ENCODE measurements at places on chromosomes 7 and 10.

DNA sequence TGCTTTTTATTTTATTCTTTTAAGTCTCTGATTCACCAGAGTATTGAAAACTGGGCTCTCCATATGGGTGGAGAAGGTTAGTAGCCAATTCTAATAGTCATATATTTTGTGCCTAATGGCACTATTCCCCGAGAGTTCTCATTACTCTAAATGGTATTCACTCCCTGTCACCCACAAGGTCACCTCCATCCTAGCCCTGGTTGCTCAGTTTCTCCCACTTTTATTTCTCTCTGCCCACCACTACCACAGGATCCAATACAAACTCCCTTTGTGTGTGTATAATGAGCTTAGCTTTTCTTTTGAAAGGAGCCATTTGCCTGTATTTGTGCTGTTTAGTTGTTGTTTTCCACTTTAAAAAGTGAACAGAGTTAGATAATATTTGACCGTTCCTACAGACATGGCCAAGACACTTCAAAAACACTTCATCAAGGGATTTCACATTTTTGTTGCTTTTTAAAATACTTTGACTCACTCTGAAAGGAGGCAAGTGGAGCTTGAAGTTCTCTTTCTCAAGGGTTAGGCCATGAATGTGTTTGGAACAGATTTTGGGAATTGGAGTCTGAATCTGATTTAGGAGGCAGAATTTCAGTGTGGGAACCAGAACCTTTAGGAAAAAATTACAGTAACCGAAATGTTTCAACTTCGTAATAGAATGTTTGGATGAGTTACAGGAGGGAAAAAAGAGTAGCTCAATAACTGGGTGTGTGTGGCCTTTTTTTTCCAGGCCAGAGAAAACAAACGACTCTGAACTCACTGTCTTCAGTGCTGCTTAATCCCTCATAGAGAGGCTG is 321.3 kb downstream of the BICC1 start:
- no peak for DNase-seq

DNA sequence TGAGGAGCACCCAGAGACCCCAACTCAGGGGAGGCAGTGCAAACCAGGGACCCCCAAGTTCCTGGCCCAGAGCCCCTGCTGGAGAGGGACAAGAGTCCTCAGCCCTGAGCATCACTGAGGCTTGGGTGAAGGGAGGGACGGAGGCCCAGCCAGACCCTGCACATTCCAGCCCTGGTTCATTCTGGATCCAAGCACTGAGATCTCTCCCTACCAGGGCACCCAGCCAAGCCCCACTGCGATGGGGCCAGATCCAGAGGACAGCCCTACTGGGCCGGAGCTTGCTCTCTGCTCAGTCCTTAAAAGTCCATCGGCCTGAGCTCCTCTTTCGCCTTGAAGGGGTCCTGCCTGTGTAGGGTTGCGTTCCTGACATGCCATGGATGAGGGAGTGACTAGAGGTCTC is 40.5 kb upstream of the RABGEF1 start:
- DNase-seq, result no peak

DNA sequence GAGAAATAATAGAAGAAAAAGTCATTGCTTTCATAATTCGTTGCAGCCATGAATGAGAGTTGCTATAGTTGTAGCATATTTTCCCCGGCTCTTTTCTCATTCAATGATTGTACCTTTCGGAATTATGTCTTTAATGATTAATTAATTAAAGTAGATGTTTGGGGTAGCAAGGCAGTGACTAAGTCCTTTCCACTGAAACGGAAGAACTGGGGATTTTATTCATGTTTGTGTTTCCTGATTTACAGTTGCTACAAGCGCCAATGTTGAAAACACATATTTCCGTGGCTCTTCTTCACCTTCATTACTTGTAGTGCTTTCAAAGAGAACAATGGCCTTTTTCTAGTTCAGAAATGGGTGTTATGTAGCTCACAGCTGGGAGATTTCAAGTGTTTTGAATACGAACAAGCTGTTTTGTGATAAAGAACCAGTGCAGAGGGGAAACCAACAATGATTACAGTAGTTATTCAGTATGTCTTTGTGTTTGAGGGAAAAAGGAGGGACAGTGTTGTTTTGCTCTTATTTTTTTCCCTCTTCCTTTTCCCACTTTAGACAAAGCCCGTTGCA is 153.5 kb downstream of the NSUN6 start:
- no peak for DNase-seq

DNA sequence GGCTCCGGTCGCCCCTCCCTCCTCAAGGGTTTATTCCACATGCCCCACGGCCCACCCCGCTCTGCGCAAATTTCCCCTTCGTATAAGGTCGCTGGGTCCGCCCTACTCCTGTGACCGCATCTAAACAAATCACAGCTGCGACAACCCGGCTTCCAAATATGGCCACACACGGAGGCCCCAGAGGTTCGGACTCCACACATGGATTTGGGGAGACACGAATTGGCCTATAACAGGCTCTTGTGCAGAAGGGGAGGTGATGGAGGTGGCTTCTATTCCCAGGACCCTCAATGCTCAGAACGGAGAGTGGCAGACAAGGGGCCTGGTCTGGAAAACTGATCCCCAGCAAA is 90.1 kb downstream of the FOXL3 start:
- peak; percentile 29 for DNase-seq

- DNase-seq, result no peak
Observed at GRCh38 chr7:144100607-144101006, 8.8 kb upstream of the OR2A2 start.

DNA sequence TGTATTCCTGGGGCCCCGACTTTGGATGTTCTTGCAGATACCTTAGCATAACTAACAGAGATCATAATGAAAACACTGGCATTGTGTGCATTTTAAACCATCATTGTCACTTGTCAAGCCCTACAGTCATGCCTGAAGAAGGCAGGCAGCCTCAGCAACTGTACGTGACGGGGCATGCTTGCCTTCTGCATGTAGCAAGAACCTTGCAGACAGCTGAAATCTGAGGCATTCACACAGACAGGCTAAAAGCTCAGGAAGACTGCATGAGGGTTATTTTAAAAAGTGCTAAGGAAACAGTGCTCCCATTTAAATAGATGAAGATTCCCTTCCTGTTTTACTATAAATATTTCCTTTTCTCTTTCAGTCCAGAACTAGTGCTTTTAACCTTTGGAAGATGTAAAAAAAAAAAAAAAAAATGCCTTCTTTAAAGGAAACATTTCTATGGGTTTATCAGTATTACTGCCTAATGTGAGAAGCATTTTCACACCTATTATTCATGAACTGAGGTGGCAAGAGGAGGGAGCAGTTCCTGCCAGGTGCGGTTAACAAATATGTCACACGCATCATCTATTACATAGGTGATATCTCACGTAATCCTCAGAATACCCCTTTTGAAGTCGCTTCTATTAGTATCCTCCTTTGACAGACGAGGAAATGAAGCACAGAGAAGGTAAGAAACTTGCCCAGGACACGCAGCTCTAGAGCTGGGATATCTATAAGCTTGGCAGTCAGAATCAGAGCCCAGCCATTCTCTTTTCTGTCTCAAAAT is 88.1 kb downstream of the PRKCQ start:
- no peak for DNase-seq

- no peak for DNase-seq
Observed at GRCh38 chr7:69208276-69208675, 390.0 kb upstream of the AUTS2 start.

GRCh38 chr10:133388236-133388972 is 5.6 kb upstream of the MTG1 start:
- no peak for DNase-seq

- no peak for DNase-seq
Observed at GRCh38 chr10:112298581-112298980, 15.4 kb downstream of the TECTB start.

DNA sequence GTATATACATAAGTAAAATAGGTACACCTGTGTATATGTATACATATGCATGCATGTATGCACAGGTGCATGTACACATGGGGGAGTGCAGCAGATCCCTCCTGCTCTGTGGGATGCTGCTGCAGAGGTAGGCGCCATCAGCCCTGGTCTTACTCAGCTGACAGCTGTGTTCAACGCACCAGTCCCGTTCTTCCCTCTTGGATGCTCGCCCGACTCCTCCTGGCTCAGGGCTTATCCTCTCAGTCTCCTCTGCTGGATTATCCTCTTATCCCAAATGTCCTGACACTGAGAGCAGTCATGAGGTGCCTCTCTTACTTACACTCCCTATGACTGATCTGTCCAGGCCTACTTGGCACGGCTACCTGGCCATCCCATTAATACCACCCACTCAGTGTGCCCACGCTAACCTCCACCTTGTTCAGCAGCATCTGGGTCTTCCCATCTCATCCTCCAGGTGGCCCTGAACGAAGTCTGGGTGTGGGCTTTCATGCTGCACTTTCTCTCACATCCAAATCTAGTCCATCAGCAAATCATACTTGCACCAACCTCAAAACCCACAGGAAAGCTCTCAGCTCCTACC is 357.1 kb downstream of the TCERG1L start:
- DNase-seq, result no peak

- DNase-seq, result no peak
Observed at GRCh38 chr10:76350583-76350982, 919.2 kb downstream of the LRMDA start.

DNA sequence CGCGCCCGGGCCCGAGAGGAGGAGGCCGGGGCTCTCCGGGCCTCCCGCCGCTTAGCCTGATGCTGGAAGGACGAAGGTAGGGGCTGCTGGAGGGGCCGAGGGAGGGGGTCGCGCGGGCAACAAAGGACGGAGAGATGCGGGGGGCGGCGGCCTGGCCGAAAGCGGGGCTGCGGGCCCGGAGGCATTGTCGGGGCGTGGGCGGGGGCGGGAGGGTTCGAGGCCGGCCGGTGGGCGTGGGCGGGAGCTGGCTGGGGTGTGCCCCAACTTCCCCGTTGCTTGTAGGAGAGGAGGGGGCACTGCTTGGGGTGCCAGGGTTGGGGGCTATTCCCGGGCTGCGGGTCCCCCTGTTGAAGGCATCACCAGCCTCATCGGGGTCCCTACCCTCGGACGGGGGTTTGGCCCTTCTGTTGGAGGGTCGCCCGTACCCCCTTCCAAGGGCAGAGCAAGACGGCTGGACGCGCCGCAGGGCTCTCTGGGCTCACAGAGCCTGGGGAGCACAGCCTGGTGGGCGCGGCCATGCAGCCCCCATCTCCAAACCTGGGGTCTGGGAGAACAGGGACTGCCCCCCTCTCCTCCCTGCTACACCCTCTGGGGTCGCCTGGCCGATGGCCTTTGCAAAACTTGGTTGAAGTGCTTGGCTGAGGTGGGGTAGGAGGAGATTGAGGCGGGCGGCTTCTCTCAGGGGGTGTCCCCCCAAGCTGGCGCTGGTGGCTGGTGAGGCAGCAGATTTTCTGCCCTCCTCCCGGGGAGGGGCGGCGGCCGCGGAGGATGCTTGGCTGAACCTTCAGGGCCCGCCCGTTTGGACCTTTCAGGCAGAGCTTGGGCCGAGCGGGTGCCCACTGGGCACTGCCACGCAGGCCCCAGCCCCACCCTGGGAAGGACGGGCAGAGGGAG is 699 bp downstream of the CLIP2 start:
- DNase-seq, result peak; percentile 49

GRCh38 chr7:30927040-30927439 is 15.4 kb downstream of the AQP1 start:
- no peak for DNase-seq

DNA sequence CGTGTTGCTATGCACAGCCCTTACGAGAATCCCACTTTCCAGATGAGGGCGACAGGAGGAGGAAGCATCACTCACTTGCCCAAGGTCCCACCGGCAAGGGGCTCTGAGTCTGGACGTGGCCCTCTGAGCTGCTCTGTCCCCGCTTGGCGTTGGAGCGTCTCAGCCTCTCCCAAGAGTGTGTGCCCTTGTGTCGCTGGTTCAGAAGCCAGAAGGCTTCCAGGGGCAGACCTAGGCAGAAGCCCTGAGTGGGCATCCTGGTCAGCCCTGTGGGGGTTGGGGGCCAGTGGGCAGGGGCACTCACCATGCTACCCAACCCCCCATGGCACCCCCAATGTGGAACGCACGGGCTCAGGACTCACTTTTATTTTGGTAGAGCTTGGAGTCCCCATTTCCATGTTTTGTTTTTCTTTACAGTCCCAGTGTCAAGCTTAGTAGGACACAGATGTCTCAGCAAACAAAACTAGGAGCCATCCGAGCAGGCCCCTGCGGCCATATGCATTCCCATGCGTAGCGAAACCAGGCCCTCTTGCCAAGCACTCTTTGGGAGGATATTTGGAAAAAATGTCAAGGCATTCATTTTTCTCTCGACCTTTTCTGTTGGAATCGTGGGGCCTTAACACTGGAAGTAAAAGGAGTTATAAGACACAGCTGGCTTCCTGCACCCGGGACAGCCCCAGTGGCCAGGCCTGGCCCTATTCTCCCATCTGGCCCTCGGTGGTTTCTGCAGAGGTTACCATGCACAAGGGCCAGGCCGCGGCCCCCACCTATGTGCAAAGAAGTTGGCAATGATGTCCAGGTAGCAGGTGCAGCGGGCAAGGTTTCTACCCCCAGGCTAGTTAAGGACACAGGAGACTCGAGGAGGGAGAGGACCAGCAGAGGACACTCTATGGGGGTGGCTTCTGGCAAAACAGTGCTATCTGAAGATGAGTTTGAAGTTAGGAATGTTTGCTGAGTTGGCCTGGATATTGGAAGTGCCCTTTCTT is 97.0 kb downstream of the LHPP start:
- no peak for DNase-seq

- no peak for DNase-seq
Observed at GRCh38 chr7:31107106-31108090, 55.3 kb downstream of the ADCYAP1R1 start.

DNA sequence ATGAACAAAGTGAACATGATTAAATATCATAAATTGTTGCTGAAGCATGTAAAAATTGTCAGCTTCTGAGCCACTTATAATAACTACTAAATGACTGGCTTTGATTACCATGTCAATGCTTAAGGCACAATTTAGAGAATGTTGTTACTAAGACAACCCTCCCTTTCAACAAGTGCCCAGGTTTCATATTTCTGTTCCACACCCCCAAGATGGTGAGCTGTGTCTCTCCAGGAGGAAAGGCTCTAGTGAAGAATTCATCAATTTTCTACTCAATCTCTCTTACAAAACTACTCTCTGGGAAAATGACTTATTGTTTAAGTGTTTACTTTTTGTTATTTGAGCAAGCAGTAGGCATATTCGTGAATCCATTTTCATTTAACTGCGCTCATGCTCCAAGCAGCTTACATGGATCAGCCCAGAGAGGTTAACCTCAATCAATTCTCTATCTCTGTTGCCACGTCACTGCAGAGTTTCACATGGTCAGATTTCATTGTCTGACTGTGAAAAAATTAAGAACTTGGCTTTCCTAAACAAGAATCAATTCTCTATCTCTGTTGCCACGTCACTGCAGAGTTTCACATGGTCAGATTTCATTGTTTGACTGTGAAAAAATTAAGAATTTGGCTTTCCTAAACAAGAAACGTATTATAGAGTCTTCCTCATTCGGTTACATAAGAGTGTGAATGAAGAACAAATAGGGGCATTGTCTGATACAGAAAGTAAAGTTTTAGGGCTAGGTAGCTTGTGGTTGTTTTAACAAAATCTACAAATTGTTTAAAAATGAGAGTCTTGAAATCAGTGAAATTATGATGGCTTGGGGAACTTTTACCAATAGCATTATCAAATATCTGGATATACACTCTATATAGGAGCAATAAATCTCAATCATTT is 49.7 kb downstream of the CCDC71L start:
- DNase-seq, result no peak

- no peak for DNase-seq
Observed at GRCh38 chr7:13979671-13980435, 9.6 kb downstream of the ETV1 start.

Data from activated naive CD8-positive, alpha-beta T cell treated with anti-CD3 and anti-CD28 coated beads, Interleukin-2, amount 10 ng/mL, durations not matched to agents 7 days and 5 days (primary cell).